ENCODE measurements at places on chromosomes 4 and X.
A peak's percentile ranks its signal among the peaks of the same experiment; 100 is the strongest.

GRCh38 chr4:94782707-94783106 lies 25.0 kb downstream of the BMPR1B start:
- no peak for DNase-seq

GRCh38 chr4:968621-969394 lies 4.6 kb downstream of the DGKQ start:
- no peak for DNase-seq

DNA sequence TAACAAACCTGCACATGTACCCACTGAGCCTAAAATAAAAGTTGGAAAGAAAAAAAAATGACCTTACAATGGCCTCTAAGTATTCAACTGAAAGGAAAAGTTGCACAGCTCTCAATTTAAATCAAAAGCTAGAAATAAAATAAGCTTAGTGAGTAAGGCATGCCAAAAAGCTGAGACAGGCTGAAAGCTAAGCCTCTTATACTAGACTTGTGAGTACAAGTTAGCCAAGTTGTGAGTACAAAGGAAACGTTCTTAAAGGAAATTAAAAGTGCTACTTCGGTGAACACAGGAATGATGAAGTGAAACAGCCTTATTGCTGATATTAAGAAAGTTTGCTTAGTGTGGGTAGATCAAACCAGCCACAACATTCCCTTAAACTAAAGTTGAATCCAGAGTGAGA lies 707.9 kb upstream of the PITX2 start:
- no peak for DNase-seq

- DNase-seq = no peak
Observed at GRCh38 chr4:154073107-154073822, 284.4 kb upstream of the SFRP2 start.

DNA sequence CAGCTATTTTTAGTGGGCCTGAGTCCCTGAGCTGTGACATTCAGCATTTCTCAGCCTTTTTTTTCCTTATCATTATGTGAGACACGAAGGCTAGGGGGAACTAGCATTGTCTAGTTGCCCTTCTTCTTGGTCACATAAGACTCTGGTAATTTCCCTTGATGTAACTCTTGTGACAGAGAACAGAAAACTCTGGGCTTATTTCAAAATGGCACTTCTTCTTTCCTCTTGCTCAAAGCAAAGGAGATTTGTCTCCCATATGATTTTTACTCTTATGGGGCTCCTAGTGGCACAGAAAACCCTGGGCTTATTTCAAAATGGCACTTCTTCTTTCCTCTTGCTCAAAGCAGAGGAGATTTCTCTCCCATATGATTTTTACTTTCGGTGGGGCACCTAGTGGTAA lies 14.7 kb downstream of the ATXN3L start:
- no peak for DNase-seq

- DNase-seq = no peak
Observed at GRCh38 chr4:154332681-154333421, 158.7 kb downstream of the DCHS2 start.

GRCh38 chrX:47960406-47960805 lies 43.4 kb downstream of the ZNF182 start:
- DNase-seq = no peak

GRCh38 chr4:117324851-117325491 lies 239.6 kb upstream of the TRAM1L1 start:
- DNase-seq = no peak

GRCh38 chr4:20044502-20044911 lies 207.2 kb upstream of the SLIT2 start:
- no peak for DNase-seq

DNA sequence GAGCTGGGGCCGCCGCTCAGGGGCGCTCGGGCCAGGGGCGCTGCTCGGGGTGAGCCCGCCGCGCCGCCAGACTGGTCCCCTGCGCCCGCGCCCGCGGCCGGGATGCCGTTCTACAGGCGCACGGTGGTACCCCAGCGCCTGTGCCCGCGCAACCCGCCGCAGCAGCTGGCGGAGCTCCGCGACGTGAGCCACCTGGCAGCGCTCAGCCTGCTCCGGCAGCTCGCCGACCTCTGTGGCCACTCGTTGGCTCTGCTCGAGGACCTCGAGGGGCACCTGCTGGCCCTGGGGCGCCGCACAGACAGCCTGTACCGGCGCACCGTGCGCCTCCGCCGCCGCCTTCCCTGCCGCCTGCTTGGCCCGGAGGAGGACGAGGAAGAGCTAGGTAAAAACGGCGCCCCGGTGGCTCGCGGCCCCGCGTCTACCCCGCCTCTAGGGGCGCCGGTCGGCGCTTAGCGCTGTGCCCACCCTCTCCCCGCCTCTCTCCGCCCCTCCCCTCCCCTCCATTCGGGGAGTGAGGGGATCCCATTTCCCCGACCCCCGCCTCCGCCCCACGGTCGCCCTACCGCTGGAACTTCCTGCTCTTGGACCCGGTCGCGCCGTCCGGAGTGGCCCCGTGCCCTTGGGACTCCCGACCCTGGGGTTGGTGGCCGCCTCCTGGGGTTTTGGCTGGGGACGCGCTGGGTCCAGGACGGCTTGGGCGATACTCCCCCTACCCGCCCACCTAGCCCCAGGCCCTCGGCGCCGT lies 513 bp downstream of the NHSL2 start:
- DNase-seq = no peak

- DNase-seq = no peak
Observed at GRCh38 chr4:1544861-1545281, 138.6 kb upstream of the NKX1-1 start.

GRCh38 chrX:25158635-25159034 lies 142.9 kb upstream of the ARX start:
- no peak for DNase-seq

DNA sequence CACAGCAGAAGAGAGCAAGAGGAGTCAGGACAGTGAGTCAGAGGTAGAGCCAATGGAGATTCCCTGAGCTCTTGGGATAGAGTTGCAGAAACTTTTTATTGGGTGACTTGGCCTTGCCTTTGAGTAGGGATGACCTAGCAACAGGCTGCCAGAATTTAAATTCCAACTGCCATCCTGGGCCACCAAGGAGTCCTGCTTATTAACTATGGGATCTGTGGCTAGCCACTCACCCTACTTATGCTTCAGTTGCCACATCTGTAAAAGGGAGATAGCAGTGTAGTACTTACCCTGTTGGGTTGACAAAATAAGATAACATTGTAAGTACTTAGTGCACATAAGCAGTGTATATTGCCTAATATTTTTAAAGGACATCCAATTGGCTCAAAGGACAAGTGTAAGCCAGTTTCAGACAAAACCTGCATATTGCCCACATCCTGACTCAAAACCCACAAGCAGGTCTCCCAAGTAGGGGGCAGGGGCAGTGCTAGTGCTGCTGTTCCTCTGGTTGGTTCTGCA lies 43.5 kb upstream of the TMEM164 start:
- DNase-seq = no peak

DNA sequence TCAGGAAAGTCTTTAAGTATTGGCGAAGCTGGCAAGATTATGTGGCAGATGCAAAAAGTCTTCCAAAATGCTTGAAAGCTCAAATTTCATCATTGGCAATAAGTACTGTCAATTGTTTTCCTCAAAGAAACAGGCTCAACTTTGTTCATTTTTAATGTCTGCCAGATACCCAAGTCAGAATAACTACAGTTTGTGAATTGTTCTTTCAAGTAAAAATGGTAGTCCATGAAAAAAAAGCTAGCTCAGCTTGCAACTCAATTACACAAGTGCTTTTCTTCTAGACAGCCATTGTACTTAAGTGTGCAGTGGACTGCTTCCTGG lies 70.5 kb downstream of the AFF1 start:
- no peak for DNase-seq

DNA sequence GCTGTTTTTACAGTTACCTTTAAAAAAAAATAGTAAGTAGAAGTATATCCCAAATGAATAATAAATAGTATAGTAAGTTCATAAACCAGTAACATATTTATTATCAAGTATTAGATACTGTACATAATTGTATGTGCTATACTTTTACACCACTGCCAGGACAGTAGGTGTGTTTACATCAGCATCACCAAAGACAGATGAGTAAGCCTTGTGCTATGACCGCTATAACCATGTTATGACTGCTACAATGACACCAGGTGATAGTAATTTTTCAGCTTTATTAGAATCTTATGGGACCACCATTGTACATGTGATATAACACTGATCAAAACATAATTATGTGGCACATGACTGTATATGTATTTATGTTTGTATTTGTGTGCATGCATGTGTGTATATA lies 27.3 kb downstream of the PABPC4L start:
- no peak for DNase-seq

- peak; percentile 54 for DNase-seq
Observed at GRCh38 chr4:6619466-6620255, 20.8 kb upstream of the MRFAP1 start.

- DNase-seq = no peak
Observed at GRCh38 chr4:99404595-99405287, 30.4 kb downstream of the ADH7 start.

DNA sequence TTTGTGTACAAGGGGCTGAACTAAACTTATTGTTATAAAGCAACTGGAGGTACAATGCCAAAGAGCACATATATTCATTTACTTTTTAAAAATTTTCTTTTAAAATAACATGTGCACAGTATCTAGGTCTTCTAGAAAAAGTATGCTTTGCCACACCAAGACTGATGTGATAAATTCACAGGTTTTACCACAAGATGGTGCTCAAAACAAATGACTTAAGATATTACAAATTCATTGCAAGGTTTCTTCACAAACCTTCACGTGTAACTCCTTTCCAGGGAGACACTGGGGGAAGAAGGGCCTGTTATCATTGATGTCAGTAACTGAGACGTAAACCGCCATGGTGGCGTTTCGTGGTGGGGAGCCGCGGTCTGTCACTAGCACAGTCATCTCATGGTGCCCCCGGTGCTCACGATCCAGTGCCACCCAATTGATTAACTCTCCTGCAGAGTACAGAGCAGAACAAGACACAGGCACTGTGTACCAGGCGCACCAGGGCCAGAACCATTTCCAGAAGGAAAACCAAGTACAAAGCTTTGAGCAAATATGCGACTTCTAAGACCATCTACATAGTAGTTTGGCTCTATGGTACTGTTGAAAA lies 162.2 kb downstream of the DCHS2 start:
- DNase-seq = no peak

GRCh38 chr4:11691236-11691635 lies 262.5 kb upstream of the HS3ST1 start:
- DNase-seq = no peak

GRCh38 chr4:82753725-82754410 lies 44.7 kb downstream of the SCD5 start:
- DNase-seq = no peak

GRCh38 chr4:80309294-80310004 lies 26.1 kb upstream of the CFAP299 start:
- no peak for DNase-seq

DNA sequence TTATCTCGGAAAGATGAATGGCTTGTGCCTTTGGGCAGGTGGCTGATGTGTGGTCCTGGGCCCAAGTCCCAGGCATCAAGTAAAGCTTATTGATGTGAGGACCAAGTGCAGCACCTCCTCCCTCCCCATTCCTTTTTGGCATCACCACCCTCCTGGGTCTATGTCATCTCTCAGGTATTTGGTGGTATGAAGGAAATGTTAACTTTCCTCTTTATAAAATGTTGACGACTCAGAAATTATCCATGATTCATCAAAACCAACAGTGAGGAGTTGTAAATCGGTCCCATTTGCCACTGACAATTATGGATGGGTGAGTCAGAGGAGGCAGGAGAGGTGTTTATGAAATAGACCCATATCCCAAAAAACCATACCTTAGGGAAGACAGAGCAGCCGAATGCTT lies 229.4 kb upstream of the GATB start:
- no peak for DNase-seq

- DNase-seq = peak; percentile 74
Observed at GRCh38 chr4:41360921-41361793, 104.4 kb downstream of the UCHL1 start.

DNA sequence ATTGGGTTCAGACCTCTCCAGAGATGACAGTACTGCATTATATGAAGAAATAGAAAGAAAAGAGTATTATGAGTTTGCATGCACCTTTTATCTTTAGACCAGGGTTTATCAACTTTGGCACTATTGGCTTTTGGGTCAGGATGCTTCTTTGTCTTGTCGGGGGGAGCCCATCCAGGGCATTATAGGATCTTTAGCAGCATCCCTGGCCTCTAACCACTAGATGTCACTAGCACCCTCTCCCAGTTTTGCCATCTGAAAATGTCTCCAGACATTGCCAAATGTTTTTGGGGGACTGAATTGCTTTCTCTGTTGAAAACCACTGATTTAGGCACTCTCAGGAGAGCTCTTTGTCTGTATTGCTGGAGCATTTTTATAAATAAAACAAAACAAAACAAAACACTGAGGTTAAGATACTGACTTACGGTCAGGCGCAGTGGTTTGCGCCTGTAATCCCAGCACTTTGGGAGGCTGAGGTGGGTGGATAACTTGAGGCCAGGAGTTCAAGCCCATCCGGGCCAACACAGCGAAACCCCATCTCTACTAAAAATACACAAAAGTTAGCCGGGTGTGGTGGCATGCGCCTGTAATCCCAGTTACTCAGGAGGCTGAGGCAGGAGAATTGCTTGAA lies 23.6 kb downstream of the CA5B start:
- DNase-seq = no peak

- DNase-seq = peak; percentile 23
Observed at GRCh38 chr4:59655996-59656395, 1544.1 kb upstream of the ADGRL3 start.

GRCh38 chrX:45138525-45138924 lies 62.2 kb downstream of the DIPK2B start:
- no peak for DNase-seq

DNA sequence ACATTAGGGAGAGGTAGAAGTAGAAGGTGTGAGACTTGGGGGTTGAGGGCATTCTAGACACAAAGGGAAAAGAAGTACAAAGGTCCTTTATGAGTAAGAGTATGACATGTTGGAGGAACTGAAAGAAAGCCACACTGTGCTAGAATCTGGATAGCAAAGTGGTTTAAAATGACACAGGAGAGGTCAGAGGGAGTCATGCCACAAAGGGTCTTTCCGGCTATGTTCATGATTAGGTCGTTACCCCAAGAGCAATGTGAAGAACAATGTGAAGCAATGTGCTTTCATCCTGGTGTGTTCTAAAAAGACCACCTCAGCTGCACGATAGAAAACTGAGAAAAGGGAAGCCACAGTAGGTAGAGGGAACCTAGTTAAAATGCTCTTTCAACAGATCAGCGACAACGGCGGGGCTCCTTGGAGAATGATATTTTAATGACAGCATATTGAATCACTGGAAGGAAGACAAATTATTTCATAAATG lies 29.2 kb downstream of the SMIM14 start:
- DNase-seq = no peak

DNA sequence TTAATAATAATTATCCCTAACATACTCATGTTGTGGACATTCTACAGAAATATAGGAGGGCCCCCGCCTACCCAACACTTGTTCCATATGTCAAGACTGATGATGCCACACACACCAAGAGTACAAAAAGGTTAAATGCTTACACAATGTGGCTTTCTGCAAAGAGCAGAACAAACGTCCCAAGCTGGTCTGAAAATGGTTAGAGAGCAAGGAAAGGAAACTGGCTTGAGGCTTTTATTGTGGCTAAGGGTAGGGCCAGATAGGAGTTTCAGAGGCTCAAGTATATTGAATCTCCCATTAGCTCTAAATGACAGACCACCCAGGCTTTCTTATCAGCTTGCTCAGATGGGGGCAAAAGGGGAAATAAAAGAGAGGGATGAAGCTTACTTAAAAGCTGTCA lies 134.1 kb upstream of the C1QTNF7 start:
- no peak for DNase-seq

GRCh38 chr4:72629540-72629939 lies 60.5 kb upstream of the ADAMTS3 start:
- no peak for DNase-seq
